Left hindlimb (tissue), 1 donor: ENCODE measurements at places on chromosomes 5 and 9.
A peak's percentile ranks its signal among the peaks of the same experiment; 100 is the strongest.

DNA sequence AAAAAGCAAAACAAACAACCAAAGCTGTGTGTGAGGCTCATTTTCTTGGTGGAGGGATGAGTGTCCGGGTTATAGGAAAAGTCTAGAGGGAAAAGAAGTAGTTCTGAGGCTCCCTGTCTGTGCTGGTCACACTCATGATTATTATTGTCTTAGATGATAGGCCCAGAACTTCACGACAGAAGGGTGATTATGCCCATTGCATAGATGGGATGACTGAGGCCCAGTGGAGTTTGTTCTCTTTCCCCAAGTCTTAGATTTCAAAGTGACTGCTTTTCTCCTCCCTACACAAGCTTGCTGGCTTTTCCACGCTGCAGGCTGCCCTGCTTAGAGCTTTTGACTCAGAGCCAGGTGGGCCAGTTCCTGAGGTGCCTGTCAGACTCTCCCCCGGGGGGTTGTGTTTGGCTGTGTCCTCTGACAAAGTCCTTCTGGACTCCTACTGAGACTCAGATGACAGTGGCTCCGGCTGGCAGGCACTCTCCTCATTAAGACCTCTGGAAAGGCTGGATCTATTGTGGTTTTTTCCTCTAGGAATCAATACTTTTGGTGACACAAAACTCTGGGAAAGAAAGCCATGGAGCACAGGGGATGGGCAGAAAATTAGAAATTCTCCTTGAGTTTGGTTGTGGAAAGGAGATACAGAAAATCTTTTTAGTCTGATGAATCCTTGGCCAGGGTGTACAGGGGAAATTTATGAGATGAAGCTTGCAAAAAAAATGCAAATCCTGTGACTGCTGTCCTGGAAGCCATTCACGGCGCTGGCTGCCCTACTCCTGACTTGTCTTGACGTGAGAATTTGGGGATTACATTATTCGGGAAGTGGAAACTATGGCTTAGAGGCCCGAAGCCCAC lies 120.9 kb downstream of the NSG2 start:
- DNase-seq: peak; percentile 45

GRCh38 chr5:167402671-167403070 lies 888.8 kb upstream of the WWC1 start:
- no peak for DNase-seq

- no peak for DNase-seq
Measured at GRCh38 chr9:20224756-20225155, 397.5 kb downstream of the MLLT3 start.

DNA sequence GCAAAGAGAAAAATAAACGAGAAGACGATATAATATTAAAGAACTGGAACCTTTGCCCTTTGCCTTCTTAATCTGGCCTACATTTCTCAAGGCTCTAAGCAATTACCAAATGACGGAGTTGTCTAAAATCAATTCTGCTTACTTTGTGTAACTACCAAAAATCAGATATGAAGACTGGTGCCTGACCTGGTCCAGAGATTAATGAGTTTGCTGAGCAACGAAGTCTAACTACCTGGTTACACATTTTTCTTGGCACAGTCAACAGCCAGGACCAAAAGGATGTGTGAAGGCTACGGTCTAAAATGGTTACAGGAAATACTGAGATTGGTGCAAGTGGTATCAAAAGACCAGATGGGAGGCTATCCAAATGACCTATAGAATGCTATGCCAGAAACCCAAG lies 17.8 kb upstream of the IFNE start:
- DNase-seq: no peak

GRCh38 chr9:132383462-132383883 lies 23.2 kb downstream of the TTF1 start:
- no peak for DNase-seq

DNA sequence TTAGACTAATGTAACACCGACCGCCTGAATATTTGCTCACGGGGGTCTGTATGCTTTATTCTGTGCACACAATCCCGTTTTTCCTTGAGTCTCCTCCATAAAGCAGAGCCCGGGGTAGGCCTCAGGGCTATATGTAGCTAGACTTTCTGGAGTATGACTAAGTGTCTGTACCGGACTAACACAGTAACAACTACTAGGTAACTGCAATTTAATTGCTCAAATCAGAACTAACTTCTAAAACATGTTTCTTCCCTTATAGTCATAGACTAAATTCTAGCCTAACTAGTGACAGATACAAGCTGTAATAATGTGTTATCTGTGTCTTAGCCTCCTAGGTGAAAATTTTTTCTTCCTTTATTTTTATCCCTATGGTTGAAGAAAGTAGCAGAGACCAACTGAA lies 2.1 kb downstream of the REEP5 start:
- DNase-seq: no peak

DNA sequence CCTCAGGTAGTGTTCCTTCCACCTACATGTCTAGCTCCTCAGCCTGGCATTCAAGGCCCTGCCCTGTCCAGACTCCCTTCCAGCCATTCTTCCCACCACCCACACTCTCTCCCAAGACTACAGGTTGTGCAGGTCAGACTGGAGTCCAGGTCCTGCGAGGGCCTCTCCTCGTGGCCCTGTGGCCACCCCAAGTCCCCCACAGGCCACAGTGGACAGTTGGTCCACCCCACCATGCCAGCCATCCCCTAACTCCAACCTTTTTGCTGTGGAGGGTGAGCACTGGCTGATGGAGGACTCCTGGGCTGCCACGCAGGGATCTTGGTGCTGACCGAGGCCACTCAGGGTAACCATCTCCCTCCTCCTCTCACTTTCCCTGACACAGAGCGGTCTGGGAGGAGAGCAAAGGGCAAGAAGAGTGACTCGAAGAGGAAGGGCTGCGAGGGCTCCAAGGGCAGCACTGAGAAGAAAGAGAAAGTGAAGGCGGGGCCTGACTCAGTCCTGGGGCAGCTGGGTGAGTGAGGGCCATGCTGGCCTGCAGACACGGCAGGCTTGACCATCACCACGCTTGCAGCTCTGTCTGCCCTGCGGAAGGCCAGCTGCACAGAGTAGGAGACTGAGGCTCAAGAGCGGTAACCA lies 51.0 kb downstream of the JADE2 start:
- DNase-seq: no peak

- DNase-seq: peak; percentile 60
Measured at GRCh38 chr5:122501089-122501435, 189.0 kb downstream of the SNCAIP start.

DNA sequence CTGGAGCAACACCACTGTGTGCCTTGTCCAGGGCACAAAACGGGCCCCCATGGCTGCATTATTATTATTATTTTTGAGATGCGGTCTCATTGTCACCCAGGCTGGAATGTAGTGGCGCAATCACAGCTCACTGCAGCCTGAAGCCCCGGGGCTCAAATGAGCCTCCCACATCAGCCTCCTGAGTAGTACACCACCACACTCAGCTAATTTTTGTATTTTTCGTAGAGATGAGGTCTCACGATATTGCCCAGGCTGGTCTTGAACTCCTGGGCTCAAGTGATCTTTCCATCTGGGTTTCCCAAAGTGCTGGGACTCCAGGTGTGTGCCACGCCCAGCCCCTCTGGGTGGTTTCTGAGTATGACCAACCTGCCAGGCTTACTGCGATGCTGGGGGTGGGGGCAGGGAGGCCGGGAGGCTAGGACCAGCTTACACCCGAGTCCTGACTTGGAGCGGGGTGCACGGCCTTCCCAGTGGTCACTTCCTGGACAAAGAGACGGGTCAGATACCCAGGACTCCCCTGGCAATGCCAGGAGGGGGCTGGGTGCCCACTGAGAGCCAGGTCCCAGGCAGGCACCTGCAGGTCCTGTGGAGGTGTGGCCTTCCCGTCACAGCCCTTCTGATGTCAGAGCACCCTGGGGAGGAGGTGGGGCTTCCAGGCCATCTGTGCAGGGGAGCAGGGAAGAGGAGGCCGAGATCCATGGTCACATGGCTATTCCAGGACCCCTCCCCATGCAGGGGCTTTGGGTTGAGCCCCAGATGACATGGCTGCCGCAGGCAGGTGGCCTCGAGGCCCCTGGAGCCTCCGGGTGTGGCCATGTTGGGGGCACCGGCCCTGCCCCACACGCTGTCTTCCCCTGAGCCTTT lies 8.3 kb upstream of the NRARP start:
- DNase-seq: peak; percentile 34

DNA sequence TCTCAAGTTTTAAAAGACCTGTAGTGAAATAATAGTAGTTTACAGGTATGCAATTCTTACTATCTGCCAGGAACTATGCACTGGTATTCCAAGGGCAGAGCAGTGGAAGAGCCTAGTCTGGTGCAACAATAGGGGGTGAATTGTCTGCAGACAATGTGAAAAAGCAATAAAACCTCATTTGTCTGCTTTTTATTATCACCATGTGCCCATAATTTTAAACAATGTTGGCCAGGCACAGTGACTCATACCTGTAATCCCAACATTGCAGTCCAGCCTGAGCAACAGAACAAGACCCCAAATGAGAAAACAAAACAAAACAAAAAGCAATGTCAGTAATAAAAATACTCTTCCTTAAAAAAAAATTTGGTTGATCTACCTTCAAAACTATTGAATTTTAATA lies 12.2 kb upstream of the SLC44A1 start:
- no peak for DNase-seq

DNA sequence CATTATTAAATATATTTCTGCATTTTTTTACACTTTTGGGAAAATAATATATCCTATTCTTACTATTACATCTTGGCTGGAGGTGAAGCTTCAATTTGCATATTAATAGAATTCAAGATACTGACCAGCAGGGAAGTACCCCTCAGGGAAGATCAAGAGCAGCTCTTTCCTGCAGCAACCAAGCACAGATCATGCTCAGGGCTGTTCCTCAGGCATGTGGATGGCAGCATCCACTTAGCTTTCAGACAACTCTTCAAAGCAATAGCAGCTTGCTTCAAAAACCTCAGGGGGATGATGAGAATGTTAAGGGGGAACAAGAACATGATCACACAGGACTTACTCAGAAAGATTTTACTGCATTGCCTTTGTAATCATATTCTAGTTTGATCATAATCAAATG lies 731.8 kb downstream of the SEMA5A start:
- no peak for DNase-seq

DNA sequence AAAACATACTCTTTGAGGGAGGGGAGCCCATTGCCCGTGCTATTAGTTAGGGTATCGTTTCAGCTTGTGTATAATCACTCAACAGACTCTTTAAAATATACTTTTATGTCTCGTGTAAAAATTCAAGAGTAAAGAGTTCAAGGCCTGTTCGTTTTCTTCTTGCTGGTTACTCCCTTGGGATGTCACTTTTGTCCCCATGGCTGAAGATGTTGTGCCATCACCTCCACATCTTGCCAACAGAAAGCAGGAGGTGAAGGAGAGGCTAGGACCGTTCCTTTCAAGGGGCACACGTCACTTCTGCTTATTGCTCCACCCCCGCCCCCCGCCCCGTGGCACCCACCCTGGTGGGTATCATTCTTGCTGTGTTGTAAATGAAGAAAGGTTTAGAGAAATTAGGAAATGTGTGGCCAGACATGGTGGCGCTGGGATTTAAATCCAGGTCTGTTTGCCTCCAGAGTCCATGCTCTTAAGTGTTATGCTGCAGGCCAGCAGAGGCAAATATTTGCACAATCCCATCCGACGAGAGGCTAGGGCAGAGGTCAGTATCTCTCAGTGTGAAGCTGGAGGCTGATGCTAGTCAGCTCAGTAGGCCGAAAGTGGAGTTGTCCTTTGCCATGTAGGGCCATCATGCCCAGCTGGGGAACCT lies 3.0 kb downstream of the MLANA start:
- no peak for DNase-seq

GRCh38 chr5:83925955-83926337 lies 205.3 kb upstream of the HAPLN1 start:
- no peak for DNase-seq

GRCh38 chr5:88818296-88818695 lies 64.7 kb downstream of the MEF2C start:
- DNase-seq: no peak

DNA sequence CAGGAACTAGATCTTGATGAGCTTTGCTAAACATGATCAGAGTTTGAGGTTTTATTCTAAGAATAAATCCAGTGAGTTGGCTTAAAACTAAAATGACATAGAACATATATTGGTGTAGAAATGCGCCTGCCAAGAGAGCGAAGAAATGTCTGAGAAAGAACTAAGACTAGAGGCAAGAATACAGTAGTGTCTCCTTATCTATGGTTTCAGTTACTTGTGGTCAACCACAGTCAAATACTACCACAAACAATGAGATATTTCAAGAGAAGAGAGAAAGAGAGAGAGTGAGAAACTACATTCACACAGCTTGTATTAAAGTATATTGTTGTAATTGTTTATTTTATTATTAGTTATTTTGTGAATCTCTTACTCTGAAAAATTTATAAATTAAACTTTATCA lies 254.4 kb upstream of the CDH10 start:
- no peak for DNase-seq

DNA sequence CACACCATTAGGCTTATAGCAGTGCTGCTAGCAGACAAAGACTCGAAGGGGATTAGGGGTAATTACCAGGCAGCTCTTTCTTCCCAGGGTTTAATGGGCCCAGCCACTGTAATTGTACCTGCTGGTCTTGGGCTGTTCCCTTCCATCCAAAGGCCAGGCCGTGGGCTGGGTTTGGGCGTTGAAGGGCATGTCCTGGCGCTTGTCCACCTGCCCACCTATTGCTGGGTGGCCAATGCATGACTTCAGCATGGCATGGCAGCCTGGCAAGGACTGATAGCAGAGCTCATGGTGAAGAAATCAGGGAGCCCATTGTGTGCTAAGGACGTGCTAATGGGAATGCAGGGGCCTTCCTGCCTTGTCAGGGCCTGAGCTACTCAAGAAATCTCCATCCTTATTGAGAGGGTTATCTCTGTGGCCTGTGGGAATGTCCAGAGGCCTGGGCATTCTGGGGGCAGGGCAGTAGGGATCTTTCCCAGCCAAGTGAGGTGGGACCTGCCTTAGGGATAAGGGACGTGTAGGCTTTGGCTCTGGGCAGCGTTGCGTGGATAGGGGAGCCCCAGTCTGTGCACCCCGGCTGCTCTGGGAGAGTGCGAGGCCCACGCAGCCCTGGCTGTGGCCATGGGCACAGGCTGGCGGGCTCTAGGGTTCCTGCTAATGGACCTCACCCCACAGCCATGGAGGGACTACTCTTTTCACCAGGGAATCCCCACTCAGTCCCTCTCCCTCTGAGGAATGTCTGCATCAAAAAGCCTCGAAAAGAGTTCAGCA lies 116.1 kb upstream of the PITX1 start:
- DNase-seq: peak; percentile 3

GRCh38 chr9:112558978-112559377 lies 72.4 kb downstream of the KIAA1958 start:
- DNase-seq: no peak

DNA sequence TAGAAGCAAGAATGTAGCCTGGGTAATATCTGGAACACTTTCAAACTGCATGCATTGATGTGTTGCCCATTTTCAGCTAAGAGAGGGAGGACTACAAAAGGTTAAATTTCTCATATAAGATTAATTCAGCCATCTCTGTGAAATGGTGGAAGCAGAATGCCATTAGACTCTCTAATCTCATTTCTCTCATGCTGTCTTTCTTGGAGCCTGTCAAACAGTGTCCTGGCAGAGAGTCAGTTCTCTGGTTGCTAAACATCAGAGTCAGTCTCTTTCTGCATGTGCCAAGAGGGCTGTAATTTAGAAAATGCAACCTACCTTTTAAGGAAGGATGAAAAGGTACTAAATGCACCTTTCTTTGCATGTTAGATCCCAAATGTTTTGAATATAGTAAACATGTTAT lies 910 bp upstream of the GARNL3 start:
- DNase-seq: no peak
